ENCODE measurements at places on chromosomes 2 and 18. TPM values are rescaled to one million over a fixed set of nuclear protein-coding genes. Genes with fewer than 3 reads are reported as not detected.

SERPINB10 gene
- not detected for total RNA-seq

DUSP11 gene
- 22.1 TPM for total RNA-seq

OSR1 gene
- total RNA-seq: 79.1 TPM

RNF125 gene
- total RNA-seq: 4.0 TPM

PECR gene
- 3.0 TPM for total RNA-seq

INHBB gene
- total RNA-seq: 21.9 TPM

SLC5A7 gene
- total RNA-seq: not detected

GKN2 gene
- total RNA-seq: not detected

SNRNP27 gene
- total RNA-seq: 58.3 TPM

GRCh38 chr2:40642237-40642636 is 190.3 kb upstream of the SLC8A1 start:
- no peaks in the 10 kb centered on the region for H3K4me1 ChIP-seq
- H3K4me3 ChIP-seq: no peak overlapping the region
- no peak for DNase-seq

DNA sequence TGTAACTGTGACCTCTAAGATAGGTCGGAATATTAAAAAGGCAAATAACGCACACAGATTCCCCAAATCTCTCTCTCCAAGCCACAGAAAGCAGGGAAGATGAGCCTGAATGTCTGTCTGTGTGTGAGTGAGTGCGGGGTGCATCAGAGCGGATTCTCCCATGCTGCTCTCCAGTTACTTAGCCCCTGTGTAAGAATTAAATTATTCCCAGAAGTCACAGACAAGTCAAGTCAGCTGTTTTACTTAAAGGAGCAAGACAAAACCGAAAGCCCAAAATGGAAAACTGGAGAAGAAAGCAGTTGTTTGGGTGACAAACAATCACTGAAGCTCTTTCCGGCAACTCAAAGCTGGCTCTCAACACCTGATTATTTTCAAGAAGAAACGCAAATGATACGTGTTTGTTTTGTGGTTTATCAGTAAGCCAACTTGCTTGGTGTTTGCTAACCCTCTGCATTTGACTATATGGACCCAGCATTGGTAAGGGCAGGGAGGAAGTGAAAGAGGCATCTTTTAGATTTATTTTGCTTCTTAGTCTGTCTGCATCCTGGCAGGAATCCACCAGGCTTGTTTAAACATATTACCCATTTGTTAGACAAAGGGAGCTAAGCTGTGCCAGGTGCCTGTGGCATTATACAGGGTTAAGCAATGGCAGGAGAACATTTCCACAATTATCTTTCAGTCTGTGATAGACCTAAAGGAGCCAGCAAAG is 121.5 kb upstream of the CREB1 start:
- no peak overlapping the region for H3K4me3 ChIP-seq
- no peaks in the 10 kb centered on the region for H3K27me3 ChIP-seq
- H3K36me3 ChIP-seq: no peaks in the 10 kb centered on the region
- DNase-seq: no peak

DNA sequence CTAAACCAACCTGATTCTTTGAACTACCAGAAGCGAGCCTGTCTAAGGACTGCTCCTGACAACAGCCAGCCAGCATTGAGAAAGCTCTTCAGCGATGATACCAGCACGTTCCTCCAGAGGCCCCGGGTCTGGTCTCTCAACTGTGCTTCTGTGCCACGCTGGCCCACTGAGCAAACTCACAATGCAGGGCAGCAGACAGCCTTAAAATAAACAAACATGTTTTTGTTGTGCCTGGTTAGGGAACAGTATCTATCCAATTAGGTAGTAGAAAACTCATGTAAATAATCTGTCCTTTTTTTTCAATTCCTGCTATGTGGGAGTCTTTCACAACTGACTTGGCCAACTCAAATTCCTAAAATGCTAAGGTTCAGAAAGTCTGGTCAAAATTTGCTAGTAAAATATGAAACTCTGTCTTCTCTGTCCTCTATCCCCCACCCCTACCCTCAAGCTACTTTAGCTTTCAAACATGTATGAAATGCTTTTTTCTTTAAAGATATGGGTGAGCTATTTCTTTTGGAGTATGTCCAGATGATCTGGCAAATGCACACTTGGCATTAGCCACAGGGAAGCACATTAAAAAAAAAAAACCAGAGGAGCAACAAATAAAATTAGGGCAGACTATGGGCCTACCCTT is 21.4 kb upstream of the EML4 start:
- no peak for DNase-seq
- peaks cover 2% of the 10 kb centered on the region for H3K4me1 ChIP-seq
- no peaks in the 10 kb centered on the region for H3K36me3 ChIP-seq

DNA sequence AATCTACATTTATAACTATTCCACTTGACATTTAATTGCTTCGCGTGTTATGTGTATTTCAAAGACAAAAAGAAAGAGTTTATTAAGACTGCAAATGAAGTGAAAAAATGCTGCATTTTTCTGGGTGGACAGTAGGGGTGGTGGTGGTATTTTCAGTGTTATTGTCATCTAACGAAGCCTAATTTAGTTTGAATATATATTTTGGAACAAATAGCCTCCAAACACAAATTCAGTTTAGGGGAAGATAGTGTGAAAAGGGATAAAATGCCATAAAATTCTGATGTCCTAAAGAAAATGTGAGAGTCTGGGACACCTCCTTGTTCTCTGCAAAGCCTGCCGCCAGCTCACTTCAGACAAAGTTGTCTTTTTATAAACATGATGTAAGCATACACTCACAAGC is 425.1 kb downstream of the NRXN1 start:
- no peaks in the 10 kb centered on the region for H3K4me1 ChIP-seq
- no peak overlapping the region for H3K27ac ChIP-seq
- no peaks in the 10 kb centered on the region for H3K36me3 ChIP-seq
- no peaks in the 10 kb centered on the region for H3K27me3 ChIP-seq
- H3K4me3 ChIP-seq: no peak overlapping the region

DNA sequence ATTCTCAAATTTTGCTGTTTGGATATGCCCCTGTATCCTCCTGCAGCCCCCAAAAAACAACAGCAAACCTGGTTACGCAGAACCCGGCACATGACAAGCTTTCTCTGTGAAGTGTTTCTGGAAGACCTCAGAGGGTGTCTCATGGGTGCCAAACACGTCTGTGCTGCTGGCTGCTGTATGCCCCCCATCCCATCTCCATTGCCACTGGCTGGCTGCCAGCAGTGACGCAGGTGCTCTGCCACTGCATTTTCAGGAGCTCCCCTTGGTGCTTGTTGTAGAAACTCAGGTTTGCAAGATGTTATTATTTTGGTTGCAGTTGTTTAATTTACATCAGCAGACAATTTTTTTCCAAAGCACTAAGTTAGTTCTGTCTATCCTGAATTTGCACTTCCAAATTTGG is 166.4 kb upstream of the FANCL start:
- H3K27ac ChIP-seq: no peak overlapping the region
- H3K4me1 ChIP-seq: no peaks in the 10 kb centered on the region
- no peak for DNase-seq

DNA sequence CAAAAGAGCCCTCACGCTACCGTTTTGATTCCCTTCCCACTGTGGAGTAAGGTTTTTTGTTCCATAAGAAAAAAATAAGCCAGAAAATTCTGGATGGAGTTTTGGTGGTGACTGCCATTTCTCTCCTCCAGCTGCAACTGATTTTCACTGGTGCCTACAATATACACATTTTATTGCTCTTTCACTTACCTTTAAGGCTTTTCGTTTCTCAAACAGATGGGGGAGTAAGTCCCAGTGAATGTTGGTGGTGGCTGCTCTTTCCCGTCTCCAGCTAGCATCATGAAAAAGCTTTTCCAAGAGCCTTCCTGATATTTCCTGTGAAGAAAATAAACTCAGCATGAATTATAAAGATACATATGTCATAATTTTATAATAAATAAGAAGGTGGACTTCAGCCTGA is 932.5 kb upstream of the PIK3C3 start:
- no peaks in the 10 kb centered on the region for H3K4me1 ChIP-seq
- H3K27me3 ChIP-seq: no peaks in the 10 kb centered on the region
- H3K36me3 ChIP-seq: no peaks in the 10 kb centered on the region
- H3K27ac ChIP-seq: no peak overlapping the region
- DNase-seq: no peak

- no peaks in the 10 kb centered on the region for H3K4me1 ChIP-seq
- no peak overlapping the region for H3K27ac ChIP-seq
- H3K4me3 ChIP-seq: no peak overlapping the region
- no peaks in the 10 kb centered on the region for H3K27me3 ChIP-seq
- H3K36me3 ChIP-seq: no peaks in the 10 kb centered on the region
Observed at GRCh38 chr2:241530571-241530970, 22.2 kb upstream of the STK25 start.

DNA sequence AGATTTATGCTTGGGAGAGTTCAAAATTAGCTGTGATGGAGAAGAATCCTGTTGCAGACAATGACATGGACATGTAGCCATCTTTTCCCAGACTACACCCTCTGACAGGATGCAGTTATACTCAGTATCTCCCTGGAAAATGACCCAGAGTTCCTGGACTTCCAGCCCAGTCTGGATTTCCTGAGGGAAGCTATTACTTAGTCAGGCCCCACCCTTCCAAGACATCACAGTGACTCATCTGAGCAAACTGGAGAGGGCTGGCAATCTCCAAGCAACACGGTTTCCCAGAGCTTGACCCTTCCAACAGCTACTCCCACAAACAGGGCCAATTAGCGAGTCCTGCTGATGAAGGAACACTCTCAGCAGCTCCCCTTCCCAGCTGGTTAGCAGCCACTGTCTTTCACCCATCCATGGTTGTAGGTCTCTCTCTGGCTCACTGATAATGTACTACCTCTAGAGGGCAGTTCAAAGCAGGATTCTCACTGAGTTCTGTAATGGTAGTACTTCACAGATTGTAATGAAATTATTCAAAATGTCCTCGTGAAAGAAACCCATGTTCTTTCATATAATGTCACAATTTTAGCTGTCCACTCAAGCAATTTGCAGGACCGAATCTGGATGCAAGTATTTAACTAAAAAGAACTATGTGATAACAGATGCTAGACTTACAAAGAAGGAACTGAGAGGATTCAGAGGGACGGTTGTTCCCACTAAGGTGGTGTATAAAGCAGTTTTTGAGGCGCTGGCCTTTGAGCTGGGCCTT is 110.2 kb downstream of the MDH1 start:
- H3K4me1 ChIP-seq: no peaks in the 10 kb centered on the region
- no peaks in the 10 kb centered on the region for H3K36me3 ChIP-seq
- no peak for DNase-seq
- H3K4me3 ChIP-seq: no peak overlapping the region

GRCh38 chr2:78890935-78891334 is 134.6 kb upstream of the REG3G start:
- no peaks in the 10 kb centered on the region for H3K4me1 ChIP-seq
- DNase-seq: no peak
- no peak overlapping the region for H3K27ac ChIP-seq
- H3K27me3 ChIP-seq: no peaks in the 10 kb centered on the region

GRCh38 chr2:217106650-217107014 is 246.8 kb upstream of the TNP1 start:
- DNase-seq: no peak
- no peaks in the 10 kb centered on the region for H3K27me3 ChIP-seq
- peak overlapping the region; percentile 99 for H3K27ac ChIP-seq
- H3K4me3 ChIP-seq: no peak overlapping the region

DNA sequence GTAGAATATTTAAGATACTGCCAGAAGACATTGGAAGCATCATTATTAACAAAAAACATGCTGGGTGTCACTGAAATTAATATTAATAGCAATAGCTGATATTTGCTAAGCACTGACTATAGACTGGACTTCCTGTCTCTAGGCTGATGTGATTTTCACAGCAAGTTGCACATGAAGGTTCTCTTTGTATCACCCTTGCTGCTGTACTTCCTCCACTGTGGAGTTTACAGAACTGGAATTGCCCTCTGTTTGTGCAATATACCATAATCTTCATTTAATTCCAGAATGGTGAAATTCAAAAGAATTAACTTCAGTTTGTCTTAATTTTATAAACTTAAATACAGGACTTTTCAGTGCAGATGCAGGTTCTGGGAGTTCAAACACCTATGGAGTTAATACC is 585.1 kb downstream of the RNF144A start:
- H3K36me3 ChIP-seq: no peaks in the 10 kb centered on the region
- H3K27ac ChIP-seq: no peak overlapping the region
- no peak for DNase-seq
- no peaks in the 10 kb centered on the region for H3K4me1 ChIP-seq
- no peaks in the 10 kb centered on the region for H3K27me3 ChIP-seq
- no peak overlapping the region for H3K4me3 ChIP-seq

DNA sequence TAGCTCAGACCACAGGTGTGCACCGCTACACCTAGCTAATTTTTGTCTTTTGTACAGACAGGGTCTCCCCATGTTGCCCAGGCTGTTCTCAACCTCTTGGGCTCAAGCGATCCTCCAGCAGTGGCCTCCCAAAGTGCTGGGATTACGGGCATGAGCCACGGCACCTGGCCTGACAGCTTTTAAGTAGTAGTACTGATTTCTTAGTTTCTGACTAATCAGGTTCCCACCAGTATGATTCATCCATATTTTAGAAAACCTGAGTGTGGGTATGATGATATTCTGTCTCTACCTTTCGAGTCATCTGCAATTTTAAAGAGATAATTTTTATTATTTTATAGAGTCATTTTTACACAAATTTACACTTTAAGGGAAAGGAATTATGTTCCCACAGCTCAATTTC is 46.4 kb upstream of the GULP1 start:
- DNase-seq: no peak
- no peaks in the 10 kb centered on the region for H3K27me3 ChIP-seq
- H3K4me3 ChIP-seq: no peak overlapping the region
- H3K27ac ChIP-seq: no peak overlapping the region

DNA sequence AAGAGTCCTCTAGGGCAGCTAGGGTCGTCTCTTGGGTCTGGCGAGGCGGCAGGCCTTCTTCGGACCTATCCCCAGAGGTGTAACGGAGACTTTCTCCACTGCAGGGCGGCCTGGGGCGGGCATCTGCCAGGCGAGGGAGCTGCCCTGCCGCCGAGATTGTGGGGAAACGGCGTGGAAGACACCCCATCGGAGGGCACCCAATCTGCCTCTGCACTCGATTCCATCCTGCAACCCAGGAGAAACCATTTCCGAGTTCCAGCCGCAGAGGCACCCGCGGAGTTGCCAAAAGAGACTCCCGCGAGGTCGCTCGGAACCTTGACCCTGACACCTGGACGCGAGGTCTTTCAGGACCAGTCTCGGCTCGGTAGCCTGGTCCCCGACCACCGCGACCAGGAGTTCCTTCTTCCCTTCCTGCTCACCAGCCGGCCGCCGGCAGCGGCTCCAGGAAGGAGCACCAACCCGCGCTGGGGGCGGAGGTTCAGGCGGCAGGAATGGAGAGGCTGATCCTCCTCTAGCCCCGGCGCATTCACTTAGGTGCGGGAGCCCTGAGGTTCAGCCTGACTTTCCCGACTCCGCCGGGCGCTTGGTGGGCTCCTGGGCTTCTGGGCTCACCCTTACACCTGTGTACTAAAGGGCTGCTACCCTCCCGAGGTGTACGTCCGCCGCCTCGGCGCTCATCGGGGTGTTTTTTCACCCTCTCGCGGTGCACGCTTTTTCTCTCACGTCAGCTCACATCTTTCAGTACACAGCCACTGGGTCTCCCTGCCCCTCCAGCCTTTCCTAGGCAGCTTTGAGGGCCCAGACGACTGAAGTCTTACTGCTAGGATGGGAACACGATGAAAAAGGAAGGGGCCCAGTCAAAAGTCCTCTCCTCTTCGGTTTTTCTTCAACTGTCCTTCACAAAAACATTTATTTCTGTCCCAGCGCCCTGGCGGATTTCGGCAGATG is 8.1 kb downstream of the SIX2 start:
- DNase-seq: no peak
- no peak overlapping the region for H3K4me3 ChIP-seq
- H3K27me3 ChIP-seq: no peaks in the 10 kb centered on the region
- no peaks in the 10 kb centered on the region for H3K4me1 ChIP-seq
- no peak overlapping the region for H3K27ac ChIP-seq

- DNase-seq: peak; percentile 36
- no peaks in the 10 kb centered on the region for H3K4me1 ChIP-seq
- no peaks in the 10 kb centered on the region for H3K27me3 ChIP-seq
- peak overlapping the region; percentile 48 for H3K27ac ChIP-seq
- H3K4me3 ChIP-seq: no peak overlapping the region
- H3K36me3 ChIP-seq: no peaks in the 10 kb centered on the region
Observed at GRCh38 chr2:38500283-38500634, 102.5 kb downstream of the HNRNPLL start.
